Left cardiac atrium (tissue), 4 donors: ENCODE measurements at places on chromosomes 6 and 20. TPM values are rescaled to one million over a fixed set of nuclear protein-coding genes. Genes with fewer than 3 reads are reported as not detected.

DNA sequence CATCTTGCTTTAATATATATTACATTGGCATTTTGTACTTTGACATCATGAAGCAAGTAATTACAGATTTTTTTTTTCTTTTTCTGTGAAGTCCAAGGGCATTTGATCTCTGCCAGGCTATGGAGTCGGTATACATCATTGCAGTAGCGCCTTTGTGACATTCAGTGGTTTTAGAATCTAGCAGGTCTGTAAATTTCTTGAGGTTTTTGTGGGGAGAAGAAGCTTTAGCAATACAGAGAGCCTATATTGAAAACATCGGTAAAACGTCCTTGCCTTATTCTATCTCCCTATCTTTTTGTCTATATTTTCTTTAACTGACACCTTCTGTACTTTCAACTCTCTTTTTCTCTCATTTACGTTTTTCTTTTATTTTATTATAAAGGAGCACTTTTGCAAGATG is 47.2 kb downstream of the DUSP22 start:
- no peak for DNase-seq

DNA sequence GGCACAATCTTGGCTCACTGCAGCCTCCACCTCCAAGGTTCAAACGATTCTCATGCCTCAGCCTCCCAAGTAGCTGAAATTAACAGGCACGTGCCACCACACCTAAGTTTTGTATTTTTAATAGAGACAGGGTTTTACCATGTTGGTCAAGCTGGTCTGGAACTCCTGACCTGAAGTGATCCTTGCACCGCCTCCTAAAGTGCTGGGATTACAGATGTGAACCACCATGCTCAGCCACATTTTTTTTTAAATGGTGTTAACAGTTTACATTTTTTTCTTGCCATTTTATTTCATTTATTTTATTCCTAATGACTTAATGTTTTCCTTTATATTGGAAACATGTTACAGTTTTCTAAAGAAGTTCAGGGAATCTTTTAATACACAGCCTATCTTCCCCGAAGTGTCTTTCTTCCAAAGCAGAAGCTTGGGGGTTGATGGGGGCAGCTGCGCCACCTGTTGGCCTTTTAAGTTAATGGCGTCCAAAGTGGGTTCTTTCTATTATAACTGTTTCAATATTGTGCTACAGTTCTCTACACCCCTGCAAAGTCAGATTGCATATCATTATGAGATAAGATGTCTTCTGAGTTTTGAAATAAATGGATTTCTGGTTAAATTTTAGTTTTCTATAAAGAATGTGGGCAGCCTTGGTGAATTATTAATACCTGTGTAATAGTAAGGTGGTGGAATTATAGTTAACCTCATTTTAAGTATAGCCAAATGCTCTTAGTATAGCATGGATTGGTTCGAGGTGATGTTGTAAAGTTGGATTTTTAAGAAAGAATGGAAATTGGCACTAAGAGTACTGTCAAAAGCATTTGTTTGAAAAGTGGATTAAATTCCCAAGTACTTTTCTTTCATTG is 42.0 kb upstream of the PLCG1 start:
- peak; percentile 61 for DNase-seq

DNA sequence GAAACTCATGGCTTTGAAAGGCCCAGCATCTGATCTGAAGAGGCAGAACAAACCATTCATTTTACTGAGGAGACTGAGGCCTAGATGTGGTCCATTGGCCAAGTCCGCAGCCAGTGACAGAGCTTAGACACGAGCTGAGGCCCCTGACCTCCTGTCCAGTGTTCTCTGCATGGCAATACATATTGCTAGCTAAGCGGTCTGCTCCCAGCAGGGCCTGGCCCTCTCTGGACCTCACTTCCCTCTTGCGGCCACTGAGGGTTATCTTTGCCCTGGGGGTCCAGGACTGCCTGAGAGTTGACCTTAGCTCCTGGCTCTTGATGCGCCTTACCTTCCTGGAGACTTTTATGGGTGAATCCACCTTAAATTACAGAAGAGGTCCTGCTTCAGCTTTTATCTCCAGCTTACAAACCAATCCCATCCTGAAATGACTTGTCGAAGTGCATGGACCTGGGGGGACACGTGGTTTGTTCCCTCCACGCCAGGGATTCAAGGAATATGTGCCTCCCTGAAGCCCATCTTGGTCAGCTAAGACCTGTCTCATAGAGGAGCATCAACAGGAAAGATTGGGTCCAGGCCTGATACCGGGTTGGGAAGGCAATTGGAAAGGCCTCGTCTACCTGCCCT is 75.6 kb downstream of the CNBD2 start:
- DNase-seq, result no peak

GRCh38 chr20:17501701-17502100 is 29.5 kb downstream of the BFSP1 start:
- DNase-seq, result no peak

- DNase-seq, result no peak
Observed at GRCh38 chr6:15906420-15907016, 222.4 kb upstream of the MYLIP start.

The SLC17A2 gene
- not detected for total RNA-seq

DNA sequence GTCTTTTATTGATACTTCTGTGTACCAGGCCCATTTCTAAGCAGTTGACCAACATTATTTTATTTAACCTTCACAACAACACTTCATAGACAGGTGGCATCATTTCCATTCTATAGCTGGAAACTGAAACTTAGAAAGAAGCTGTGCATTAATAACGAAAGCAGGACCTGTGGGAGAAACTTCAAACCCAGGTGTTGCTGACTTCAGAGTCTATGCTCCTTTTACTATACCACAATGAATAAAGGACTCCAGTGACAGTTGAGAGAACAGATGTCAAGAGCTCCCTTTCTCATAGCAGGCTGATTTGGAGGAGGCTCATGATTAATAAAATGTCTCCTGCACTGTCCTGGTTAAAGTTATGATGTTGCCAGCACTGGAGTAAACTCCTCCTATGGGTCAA is 56.6 kb upstream of the POU3F2 start:
- no peak for DNase-seq

DNA sequence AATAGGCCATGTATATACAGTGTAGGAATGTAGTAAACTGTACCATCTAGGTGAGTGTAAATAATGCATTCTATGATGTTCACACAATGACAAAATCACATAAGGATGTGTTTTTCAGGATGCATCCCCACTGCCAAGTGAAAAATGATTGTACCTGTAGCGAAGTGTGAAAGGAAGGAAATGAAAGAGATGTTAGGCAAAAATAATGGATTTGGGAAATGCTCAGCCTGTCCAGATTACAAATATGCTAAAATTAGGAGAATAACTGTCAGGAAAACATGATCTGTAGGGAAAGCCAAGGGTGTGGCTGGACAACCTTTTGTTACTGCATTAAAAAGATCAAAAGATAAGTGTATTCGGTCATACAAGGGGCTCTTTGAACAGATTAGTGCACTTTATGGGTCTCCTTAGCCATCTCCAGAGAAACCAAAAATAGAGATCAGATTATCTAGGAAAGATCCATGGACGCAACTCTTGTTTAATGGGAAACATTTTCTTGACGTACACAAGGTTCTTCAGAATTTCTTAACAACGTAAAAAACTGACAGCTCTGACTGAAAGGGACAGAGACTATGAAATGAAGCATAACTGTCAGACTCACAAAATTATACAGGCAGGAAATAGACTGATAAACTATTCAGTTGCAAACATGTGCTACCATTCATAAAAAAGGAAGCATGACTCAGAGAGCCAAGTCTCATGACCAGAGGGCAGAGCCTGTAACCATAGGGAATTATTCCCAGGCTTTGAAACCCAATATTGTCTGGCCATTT is 253.6 kb upstream of the RAB32 start:
- no peak for DNase-seq

DNA sequence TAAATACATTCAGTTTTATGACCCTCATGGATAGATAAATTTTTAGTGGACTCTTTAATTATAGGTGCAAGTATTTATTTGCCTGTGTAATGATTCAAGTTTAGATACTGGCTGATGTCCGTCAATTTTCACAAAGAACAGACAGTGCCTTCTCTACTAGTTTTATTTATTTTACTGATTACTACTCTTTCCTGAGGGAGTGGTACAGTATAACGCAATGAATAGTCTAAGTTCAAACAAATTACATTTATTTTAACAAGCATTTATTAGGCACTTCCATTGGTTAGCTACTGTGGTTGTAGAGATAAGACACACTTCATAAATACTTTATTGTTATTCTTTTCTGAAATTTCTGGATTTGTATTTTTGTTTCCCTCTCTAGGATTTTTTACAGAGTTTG is 74.3 kb downstream of the ADGRG6 start:
- no peak for DNase-seq

- DNase-seq, result no peak
Observed at GRCh38 chr6:87772597-87773530, 70.8 kb upstream of the AKIRIN2 start.

The ESR1 gene
- total RNA-seq, result 2.4 TPM

The FHL5 gene
- 9.5 TPM for total RNA-seq

The CLVS2 gene
- not detected for total RNA-seq

DNA sequence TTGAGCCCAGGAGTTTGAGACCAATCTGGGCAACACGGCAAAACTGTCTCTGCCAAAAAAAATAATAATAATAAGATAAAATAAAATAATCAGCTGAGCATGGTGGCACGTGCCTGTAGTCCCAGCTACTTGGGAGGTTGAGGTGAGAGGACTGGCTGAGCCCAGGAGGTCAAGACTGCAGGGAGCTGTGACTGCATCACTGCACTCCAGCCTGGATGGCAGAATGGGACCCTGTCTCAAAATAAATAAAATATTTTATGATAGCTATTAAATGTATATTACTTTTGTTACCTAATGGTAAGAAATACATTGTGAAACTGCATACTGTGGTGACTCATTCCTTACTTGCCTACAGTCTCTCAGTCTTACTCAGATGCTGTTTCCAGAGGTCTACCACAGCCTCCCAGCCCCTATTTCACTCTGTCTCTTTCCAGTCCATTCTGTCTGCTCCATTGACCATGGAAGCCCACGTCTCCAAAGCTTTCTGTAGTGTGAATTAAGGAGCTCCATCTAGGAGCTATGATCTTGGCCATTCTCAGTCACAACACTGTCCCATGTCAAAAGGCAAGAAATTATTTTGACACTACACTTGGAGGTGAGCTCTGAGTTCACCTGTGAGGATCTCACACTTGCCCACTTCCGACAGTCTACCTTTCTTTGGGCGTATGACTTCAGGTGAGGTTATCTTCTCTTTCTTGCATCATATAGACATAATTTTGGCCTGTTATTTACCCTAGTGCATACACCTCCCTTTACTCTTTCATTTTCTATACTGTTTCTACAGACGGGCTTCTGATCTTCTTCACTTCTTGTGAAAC is 22.4 kb upstream of the SNX9 start:
- DNase-seq, result no peak

DNA sequence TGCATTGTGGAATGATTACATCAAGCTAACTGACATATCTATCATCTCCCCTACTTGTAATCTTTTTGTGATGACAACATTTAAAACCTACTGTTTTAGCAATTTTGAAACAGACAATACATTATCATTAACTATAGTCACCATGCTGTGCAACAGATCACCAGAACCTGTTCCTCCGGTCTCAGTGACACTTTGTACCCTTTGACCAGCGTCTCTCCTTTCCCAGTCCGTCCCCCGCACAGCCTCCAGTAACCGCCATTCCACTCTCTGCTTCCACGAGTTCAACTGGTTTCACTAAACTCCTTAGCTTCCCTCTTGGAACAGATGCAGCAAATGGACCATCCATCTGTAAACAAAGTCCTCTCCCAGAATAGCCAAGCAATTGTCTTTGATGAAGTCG is 21.8 kb downstream of the LRP11 start:
- DNase-seq, result no peak

DNA sequence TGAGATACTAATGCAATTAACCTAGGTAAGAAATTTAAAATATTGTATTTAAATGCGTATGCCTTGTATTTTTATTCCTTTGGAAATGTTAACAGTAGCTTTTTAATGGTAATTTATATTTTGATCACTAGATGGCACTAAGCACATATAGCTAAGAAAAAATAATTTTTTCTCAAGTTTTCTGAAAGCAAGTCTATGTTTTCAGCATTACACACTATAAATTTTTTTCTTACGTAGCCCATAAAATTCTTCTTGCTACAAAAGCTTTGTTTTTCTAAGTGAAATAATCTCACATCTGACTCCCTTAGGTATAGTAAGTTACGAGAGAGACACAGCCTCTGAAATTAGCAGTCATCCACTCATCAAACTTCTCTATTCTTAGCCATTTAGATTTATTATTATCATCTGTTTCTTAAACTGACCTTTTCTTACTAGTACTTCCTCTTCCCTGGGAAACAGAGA is 35.7 kb downstream of the TSPYL4 start:
- DNase-seq, result no peak

DNA sequence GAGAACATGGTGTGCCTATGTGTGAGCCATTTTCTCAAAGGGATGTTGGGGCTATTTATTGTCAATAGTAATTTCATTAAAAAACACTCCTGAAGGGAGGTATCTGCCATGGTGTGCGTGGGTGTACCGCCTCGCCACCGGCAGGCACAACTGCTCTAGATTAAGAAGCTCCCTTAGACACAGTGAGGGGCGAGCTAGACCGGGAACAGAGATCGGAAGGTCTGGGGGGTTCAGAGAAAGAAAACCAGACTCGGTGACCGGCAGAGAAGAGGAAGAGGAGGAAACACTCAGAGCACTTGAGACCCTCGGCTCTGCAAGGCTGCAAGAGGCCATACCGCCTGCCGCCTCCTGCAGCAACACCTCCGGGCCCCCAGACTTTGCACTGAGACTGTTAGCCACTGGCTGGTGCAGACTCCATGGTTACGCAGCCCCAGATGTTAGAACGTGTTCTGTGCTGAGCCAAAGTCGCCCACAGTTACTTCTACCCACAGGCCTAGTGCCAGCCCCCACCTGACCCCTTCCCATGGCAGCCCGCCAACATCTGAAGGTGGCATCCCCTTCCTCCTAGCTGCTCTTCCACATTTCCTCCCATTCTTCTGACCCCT is 18.1 kb downstream of the PXDC1 start:
- no peak for DNase-seq

The NR2E1 gene
- total RNA-seq, result not detected

DNA sequence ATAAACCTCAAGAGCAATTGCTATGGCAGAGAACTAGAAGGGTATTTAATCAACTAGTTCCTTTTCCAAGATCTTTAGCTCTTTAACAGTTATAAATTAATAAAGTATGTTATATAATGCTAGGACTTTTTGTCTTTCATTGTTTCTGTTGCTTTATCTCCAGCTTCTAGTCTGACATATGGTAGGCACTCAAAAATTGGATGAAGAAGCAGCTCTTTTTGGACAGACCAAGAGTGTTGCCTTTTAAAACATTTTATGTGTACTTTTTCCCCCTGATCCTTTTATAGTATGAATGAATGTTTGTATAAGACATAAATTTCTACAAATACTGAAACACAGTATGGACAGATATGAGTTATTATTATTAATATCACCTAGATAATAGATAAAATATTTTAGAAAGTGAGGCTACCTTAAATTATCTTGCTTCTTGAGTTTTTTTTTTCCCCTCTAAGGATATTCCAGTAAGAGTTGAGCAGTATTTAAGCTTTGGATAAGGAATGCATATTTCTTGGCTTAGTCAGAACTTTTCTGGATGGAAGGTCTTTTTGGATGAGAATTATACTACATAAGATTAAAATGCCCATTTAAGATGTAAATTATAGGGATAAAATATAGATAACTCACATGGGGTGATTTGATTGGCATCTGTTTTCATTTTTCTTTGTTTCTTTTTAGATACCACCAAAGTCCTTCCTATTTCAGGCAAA is 16.6 kb downstream of the LAMA2 start:
- no peak for DNase-seq

GRCh38 chr6:159801935-159802334 is 1.9 kb downstream of the PNLDC1 start:
- DNase-seq, result no peak

The DCDC2 gene
- 0.05 TPM for total RNA-seq

- DNase-seq, result peak; percentile 58
Observed at GRCh38 chr20:50191544-50192363, 1.1 kb downstream of the CEBPB start.

- DNase-seq, result no peak
Observed at GRCh38 chr6:16623731-16624130, 137.5 kb downstream of the ATXN1 start.
